ENCODE measurements at places on chromosomes 11 and 22.

DNA sequence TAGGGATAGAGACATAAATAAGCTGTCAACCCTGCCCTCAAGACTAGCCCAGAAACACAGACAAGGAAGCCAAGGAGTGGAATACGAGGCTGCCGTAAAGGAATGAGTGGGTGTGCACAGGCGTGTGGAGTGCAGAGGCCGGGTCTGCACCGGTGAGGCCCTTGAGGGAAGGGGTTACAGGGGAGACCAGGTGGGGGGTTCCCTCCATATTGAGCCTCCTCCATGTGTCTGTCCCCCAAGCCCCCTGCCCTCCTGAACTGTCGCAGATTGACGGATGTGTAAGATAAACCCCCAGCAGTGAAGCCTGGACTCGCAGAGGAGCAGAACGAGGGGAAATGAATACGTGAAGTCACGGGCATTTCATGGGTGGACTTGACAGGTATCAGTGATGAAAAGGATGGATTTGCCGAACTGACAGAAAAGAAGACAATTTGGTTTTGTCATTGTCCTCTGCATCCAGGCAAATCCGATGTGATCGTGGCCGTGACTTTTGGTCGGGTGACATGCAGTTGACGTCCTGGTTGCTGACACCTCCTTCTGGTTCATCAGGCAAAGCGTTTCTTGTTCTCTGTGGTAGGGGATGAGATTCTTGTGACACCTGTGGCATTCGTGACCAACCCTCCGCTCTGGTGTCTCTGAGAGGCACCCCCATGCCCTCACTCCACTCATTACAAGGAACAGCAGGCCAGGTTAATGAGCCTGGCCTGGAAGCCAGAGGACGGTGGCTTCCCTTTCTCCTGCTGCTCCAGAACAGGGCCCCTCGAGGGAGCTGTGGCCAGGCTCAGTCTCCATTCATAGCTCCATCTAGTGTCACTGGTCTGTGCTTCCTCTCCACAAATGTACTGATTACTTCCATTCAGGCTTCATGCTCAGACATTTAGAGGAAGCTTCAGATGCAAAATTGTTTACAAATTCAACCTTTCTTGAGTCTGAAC is 223.1 kb upstream of the B3GAT1 start:
- DNase-seq: no peak

DNA sequence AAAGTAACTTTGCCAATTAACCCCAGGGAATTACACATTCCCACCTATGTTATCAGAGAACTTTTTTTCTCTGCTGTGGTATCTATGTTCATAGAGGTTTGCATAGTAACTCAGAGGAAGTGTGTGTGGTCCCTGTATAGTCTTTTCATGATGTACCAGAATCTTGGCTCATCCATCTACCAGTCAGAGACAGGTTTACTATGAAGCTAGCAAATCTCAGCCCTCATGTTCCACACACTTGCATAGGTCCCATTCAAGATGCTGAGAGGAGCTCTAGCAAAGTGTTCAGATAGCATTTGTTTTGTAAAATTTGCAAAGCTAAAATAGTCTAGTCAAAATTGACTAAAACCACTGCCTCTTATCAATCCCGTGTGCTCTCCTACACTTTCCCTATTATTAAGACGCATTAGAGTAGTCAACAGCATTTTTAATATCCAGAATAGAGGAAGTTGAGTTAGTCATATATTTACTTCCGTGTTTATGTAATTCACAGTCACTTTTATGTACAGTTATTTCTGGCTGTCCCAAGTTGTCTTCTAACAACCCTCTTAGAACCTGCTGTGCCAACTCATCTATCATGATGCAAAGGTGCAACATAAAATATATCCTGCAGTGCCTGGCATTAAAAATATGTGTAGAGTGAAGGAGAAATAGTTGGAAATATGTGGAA is 184.2 kb downstream of the FAM76B start:
- DNase-seq: no peak

DNA sequence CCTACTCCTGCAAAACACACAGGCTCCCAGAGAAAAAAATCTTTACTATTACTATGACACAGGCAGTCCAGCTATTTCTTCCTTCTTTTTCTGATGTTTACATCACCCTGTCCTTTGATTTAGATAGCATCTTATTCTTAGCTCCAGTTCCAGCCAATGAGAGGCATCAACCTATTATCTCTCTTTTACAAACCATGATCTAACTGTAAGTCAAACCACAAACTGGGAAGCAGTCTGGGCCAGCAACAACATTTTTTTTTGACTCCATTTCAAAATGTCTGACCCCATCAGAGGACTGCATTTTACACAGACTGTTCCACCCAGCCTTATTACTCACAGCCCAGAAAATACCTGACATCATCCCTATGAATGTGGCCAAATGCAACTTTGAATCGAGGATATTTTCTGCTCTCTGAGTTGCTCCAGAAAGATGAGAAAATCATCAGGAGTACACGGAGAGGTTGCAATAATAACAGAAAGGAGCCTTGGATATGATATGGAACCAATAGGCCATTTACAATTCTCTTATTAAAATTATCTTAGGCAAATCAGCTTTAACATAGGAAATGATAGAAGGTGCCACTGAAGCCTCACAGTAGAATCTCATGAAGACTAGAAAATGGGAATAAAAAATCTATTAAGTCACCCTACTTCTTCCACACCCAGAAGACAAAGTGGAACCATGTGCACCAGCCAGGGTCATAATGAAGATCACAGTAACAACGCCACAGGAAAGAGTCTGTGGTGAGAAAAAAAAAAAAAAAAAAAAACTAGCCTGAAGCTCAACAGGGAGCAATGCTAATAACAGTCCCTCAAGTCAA is 21.2 kb downstream of the TBRG1 start:
- no peak for DNase-seq

DNA sequence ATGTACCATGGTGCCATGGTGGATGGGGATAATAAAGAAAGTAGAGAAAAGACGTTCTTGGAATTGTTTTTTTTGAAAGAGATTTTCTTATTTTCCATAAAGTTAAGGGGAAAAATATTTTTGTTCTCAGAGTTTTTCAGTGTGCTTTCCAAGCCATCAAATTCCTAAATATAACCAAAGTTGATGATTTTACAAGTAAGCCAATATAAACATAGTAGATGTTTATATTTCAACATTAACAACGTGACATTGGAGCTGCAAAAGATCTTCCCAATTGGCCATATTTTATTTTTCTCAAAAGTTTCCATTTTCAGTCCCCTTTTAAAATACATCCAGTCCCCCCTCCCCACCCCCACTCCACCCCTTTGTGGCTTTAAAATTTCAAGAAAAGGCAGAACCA is 80.9 kb upstream of the PICALM start:
- DNase-seq: no peak

- no peak for DNase-seq
These were observed 565.8 kb downstream of the BUD13 start for GRCh38 chr11:116207019-116207418.

GRCh38 chr11:14320020-14320419 is 39.0 kb downstream of the RRAS2 start:
- DNase-seq: peak; percentile 52

DNA sequence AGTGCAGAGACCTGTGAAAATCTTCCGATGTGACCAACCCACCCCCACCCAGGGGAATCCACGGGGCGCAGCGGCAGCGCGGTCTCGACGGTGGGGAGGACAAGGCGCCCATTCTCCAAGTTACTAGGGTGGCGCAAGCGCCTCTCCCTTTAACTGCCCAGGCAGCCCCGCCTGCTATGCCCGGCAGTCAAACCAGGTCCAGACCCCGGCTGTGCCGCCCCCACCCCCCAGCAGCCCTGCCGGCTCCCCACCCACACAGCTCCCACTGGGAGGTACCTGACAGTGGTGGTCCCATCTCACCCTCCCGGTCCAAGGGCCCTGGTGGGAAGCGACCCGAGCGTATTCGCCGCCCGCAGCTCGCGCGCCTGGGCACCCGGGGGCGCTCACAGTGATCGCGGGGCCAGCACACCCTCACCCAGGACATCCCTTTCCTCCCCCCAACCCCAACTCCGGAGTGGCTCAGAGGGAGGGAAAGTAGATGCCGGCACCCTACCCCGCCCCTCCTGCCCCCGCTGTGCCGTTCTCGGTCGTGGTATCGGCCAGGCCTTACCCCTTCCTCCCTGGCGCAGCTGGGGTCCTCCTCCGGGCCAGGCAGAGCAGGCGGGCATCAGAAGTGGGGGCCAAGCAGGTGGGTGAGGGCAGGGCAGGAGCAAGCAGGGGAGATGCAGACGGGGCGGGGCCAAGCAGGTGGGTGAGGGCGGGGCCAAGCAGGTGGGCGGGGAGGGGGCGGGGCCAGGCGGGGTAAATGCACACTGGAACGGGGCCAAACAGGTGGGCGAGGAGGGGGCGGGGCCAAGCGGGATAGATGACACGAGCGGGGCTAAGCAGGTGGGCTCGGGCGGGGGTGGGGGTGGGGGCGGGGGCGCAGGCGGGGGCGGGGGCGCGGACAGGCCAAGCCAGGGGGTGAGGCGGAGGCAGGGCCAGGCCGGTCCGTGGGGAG is at the start of gene TRPM5:
TSS of gene TRPM5 (minus strand) at position 634 of the 940 bp plus-strand sequence. CDS start 21,478 bp downstream, outside the sequence.
- peak; percentile 74 for DNase-seq

DNA sequence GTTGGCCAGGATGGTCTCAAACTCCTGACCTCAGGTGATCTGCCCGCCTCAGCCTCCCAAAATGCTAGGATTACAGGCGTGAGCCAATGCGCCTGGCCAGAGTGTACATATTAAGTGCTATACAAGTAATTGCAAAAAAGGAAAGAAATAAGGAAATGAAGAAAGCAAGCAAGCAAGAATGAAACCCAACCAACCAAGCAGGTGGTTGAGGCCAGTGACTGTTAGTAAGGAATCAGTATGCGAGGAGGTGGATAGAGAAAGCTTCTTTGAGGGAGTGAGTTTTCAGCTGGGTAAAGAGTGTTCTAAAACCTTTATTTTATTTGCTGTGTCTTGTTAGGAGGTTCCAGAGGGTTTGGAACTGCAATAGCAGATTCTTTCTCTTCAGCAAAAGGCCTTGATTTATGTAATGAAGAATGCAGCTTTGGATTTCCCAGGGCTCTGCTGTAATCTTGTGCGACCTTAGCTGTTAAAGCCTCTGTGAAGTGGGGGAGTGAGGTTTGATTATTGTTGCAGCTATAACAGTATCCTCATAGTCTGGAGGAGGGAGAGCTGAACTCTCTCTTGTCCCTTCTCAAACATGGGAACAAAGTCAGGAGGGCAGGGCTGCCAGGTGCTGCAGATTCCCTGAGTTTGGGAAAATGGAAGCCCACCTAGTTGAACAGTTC is 5.7 kb downstream of the AMPD3 start:
- no peak for DNase-seq

- DNase-seq: no peak
These were observed 86.1 kb downstream of the ABTB2 start for GRCh38 chr11:34271727-34272126.

All from CD4-positive, alpha-beta T cell treated with Interleukin-12 subunit alpha and Interleukin-12 subunit beta, for 1 hour (primary cell).